Activated naive CD4-positive, alpha-beta T cell treated with Interleukin-2 at 50 U/mL for 16 hours (primary cell): ENCODE measurements at places on chromosomes 1 and 21.

DNA sequence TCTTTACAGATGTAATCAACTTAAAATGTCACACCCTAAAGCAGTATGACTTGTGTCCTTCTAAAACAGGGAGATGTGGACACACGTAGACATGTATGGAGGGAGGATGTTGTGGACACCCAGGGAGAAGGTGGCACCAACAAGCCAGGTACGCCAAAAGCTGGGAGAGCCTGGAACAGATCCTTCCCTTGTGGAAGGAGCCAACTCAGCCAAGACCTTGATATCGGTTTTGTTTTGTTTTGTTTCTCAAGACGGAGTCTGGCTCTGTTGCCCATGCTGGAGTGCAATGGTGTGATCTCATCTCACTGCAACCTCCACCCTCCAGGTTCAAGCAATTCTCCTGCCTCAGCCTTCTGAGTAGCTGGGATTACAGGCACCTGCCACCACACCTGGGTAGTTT is 45.6 kb downstream of the CHAF1B start:
- no peak for DNase-seq

GRCh38 chr1:1361233-1361981 is 3.1 kb upstream of the MXRA8 start:
- no peak for DNase-seq

GRCh38 chr1:61887076-61887867 is 145.0 kb downstream of the PATJ start:
- DNase-seq = no peak

DNA sequence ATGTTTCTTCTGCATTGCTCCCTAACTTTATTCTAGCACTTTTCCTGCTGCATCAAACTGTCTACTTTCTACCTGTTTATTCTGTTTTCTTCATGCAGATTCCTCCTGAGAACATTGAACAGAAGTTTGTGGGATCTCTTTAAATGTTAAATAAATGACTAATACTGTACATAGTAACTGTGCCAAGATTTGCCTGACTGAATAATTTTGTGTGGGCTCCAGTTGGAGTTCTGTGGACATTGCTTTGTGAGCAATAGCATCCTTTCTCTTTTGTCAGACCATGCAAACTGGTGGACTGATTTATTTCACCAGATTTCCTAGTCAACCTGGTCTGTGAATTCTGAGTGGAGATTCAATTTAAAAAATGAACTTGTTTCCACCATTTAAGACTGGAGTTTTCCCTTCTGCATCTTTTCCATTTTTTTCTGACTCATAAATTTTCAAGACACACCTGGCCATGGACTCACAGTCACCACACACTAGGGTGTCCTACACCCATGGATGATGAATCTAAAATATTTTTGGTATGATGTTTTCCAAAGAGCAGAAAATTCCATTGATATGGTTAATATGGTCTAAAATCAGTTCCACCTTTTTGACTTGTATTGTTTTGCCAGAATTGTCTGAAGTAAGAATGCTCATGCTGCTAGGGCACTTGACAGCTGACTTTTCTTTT is 140.7 kb upstream of the SPAG17 start:
- no peak for DNase-seq

GRCh38 chr1:16090076-16090826 is 16.8 kb upstream of the FAM131C start:
- no peak for DNase-seq

- no peak for DNase-seq
Observed at GRCh38 chr1:81512252-81513003, 288.3 kb upstream of the ADGRL2 start.

GRCh38 chr1:62676611-62677356 is 11.4 kb downstream of the DOCK7 start:
- no peak for DNase-seq

GRCh38 chr1:33326785-33327184 is 5.9 kb upstream of the A3GALT2 start:
- DNase-seq = no peak

- DNase-seq = no peak
Observed at GRCh38 chr1:27144049-27144748, 10.7 kb downstream of the SLC9A1 start.

- DNase-seq = no peak
Observed at GRCh38 chr1:112253366-112253765, 142.6 kb upstream of the CTTNBP2NL start.

DNA sequence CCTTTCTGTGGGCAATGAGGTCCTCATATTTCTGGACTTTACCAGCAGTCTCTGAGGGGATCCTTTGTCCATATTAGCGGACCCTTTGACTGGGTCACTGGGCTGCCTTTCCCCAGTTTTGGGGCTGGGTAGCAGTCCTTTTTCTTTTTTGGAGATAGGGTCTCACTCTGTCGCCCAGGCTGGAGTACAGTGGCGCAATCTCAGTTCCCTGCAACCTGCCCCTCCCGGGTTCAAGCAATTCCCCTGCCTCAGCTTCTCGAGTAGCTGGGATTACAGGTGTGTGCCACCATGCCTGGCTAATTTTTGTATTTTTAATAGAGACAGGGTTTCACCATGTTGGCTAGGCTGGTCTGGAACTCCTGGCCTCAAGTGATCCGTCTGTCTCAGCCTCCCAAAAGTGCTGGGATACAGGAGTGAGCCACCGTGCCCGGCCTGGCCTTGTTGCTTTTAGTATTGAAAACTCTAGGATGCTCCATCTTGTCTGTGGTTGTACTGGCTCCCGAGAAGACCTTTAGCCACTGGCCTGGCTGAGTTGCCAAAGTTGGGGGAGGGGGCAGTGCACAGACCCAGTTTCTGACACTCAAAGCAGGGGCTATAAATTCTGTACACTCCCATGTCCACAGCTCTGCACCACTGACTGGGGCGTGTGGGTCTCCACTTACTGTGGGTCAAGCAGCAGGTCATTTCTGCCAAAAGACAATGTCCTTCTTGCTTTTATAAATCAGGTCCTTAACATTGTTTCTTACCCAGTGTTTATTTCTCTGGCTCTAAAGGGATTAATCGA is 33.1 kb downstream of the MAN1C1 start:
- DNase-seq = no peak

GRCh38 chr1:225451340-225451739 is 23.5 kb upstream of the LBR start:
- no peak for DNase-seq

DNA sequence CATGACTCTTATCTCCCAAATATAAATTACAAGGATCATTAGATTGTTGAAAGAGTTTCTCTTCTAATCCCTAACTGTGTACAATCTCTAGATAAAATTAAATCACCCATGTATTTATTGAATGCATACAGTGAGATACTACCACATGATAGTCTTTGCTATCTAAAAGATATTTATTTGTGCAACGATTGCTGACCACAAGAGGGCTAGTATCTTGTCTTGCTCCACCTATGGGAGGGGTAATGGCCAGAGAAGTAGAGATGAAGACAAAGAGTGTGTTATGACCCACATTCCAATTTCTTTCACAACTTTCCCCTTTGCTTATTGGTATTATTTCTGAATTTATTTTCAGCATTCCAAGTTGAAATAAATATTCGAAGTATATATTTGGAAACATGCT is 13.7 kb downstream of the PYHIN1 start:
- DNase-seq = no peak

DNA sequence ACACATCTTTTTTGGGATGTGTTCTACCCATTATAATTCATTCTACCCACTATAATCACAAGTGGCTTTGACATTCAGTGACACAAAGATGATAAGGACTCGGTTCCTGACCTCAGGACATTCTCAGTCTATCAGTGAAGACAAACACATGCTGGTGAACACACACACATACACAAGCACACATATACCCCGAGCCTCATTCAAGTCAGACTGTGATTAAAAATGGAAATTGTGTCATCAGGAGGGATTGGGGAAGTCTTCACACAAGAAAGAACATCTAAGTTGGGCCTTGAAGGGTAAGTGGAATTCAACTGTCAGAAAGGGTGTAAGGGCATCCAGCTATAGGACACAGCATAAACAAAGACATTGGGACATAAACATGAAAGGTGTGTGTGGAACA is 2.6 kb upstream of the LAD1 start:
- DNase-seq = no peak

DNA sequence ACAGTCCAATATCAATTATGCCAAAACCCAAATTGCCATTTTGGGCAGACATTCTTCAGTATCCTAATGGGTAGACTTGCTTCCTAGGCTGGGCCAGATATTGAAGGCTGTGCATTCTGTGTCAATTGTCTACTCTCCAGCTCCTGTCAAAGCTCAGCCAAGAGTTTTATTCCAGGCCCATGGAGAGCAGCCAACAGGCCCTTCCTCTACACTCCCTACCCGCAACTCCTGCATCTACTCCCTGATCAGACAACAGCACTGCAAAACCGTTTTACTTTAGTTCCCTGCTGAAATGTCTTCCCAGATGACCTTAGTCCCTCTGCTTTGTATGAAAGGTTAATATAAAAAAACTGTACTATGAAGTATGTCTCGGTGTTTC is 6.6 kb upstream of the ADORA3 start:
- no peak for DNase-seq

DNA sequence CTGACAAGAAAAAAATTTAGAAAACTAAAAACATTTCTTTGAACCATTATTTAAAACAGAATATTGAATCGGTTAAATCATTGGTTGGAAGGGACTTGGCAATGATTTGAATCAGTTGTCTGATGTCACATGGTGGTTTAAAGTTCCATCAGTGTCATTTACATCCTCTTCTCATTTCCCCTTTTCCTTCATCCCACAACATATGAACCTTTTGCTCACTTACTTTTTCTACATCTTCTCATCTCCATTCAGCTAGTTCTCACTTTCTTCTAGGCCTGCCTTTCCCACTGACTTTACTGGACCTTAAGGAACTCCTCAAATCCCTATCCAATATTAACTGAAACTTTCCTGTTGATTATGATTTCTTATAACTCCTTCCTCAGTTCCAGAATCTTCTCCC is 58.5 kb downstream of the PHACTR4 start:
- DNase-seq = no peak

- DNase-seq = no peak
Observed at GRCh38 chr1:112665857-112666256, 8.6 kb upstream of the MOV10 start.

DNA sequence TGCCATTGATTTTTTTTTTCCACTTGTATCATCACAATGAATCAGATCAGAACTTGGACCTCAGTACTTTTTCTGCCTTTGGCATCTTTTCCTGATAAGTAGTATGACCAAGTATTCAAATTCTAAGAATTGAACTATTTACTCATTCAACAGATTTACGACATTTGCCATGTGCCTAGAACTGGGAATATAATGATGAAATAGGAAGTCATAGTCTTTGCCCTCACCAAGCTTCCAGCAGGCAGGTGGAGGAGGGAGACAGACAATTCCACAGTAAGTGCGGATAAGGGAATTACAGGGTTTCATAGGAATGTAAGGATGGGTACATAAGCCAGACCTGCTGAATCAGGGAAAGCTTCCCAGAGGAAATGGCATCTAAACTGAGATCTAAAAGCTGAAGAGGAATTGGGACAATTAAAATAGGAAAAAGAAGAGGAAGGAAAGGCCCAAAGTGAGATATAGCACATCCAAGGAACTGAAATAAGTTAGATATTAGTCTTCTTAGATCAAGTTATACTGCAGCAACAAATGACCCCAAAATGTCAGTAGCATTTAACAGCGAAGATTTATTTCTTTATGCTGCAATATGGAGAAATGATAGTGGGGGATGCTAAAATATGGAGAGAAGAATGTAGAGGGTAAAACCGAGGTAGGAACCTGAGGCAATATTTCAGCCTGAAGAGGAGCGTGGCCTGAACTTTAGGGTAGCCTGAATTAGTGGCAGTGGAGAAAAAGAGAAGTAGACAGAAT is 5.3 kb upstream of the DDX59 start:
- no peak for DNase-seq

- no peak for DNase-seq
Observed at GRCh38 chr1:39301606-39302005, 97.1 kb downstream of the MACF1 start.

DNA sequence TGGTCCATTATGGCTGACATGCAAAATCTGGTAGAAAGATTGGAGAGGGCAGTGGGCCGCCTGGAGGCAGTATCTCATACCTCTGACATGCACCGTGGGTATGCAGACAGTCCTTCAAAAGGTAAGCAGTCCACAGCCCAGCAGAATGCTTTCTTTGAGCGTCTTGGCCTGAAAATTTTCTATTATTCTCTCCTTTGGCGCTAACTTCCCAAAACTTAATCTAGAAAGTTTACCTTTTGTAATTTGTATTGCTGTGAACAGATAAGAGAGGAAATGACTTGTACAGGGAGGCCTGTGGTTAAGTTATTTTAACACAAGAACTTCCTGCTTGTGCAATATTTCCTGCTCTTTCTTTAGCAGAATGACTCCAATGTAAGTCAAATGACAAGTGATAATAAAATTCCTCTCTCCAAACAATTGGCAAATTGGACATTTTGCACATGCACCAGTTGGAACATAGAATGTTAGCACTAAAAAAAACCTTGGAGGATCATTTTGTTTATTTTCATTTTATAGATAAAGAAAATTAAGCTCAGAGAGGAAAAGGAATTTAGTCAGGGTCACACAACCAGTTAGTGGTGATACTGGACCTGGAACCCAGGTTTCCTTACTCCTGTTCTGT is 18.9 kb downstream of the CAP1 start:
- DNase-seq = no peak
